ENCODE measurements at places on chromosomes 5 and 9.

DNA sequence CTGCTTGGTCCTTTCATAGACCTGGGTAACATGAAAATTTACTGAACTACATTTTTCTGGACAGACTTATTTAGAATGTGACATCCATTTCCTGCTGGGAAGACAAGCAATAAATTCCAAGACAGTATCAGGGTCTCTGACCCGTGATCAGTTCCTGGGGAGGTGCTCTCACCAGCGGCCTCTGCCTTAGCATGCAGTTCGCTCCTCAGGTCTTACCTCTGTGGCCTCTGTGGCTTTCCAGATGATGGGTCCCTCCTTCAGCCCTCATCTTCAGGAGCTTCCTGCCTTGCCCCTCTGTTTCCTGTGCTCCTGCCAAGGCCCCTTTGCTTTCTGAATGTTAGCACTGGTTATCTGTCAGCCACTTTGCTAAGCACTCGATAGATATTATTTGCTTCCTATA is 66.4 kb downstream of the CMYA5 start:
- no peak for DNase-seq

DNA sequence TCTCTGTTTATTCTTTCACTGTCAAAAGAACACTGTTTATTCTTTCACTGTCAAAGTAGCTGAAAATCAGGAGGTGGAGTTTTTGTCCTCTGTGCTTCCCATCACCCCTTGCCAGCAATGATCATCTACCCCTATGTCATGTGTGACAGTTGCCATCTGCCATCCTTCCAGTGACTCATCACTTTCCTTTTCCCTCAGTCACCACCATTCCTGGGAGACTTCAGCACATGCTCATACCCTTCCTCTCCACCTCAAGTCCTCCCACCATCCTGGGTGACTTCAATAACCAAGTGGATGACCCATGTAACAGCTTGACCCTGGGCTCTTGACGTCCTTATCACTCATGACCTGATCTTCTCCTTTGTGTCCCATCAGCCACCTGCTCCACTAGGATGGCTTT is 43.3 kb upstream of the RASEF start:
- no peak for DNase-seq

- DNase-seq, result no peak
These were observed 247.7 kb upstream of the ANKRD55 start for GRCh38 chr5:56480705-56481427.

- no peak for DNase-seq
These were observed 28.0 kb upstream of the SH3RF2 start for GRCh38 chr5:145908206-145908960.

DNA sequence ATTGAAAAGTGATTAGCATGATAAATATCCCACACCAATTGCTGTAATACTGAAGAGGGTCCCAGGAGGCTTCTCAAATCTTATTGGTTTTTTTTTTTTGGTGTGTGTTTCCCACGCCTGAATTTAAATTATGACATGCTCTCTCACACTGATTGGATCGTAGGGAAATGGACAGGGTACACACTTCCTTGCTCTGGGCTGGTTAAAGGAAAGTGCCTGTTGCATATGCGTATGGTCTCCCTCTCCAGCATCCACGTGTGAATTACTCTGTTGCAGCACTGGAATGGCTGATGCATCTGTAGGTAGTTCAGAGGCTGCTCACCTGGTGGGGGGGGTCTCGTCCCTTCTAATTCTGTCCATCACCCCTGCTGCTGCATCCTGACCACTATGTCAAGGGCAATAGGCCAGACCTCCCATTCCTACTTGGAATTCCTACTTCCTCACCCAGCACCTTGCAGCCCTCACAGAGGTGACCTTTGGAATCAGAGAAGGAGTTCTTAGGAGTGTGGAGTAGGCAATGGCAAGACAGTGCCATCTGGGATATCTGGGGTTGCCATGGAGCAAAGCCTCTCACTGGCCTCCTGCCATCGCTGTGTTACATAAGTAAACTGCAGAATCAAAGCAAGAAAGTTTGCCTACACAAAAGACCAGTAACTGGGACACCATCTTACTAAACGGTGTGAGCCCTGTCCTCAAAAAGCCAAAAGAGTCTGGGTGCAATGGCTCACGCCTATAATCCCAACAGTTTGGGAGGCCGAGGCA is 71.4 kb upstream of the FBXW11 start:
- no peak for DNase-seq

- no peak for DNase-seq
These were observed 5.5 kb upstream of the RUSC2 start for GRCh38 chr9:35484406-35484805.

DNA sequence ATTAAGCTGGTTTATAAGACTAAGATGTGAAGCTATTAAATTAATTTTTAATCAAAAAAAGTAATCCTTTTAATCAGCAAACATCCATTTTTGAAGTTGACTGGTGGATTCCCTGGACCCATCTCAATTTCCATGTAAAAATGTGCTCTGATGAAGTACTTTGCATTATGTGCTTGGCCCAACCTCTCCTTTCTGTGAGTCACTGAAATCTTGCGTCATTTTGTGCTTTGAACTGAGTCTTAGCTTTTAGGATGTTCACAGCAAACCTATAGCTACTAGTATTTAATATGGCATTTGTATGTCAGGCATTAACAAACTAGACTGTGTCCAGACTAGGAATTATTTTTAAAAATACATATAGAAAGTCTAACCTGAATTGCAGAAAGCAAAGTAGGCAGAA is 55.0 kb upstream of the CDH12 start:
- no peak for DNase-seq

- DNase-seq, result no peak
These were observed 116.1 kb upstream of the FSTL4 start for GRCh38 chr5:133728475-133728874.

DNA sequence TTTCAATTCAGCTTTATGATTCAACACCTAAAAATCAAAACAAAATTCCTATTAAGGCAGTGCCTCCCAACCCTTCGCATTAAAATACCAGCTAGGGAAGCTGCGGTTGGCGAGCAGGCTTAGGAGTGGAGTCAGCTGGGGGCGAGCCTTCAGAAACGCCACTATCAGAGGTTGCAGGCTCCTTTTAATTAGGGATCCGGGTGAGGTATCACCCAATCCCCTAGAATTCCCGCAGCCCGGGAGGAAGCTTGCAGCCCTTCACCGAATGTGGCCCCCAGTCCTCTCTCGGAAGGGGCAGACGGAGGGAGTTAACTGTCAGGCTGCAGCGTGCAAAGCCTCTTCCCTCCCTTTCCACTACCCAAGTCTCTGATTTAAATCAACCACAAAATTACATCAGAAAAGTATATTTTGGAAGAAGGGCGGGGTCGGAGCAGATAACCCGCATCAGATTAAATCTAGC is 1.7 kb downstream of the STC2 start:
- no peak for DNase-seq

DNA sequence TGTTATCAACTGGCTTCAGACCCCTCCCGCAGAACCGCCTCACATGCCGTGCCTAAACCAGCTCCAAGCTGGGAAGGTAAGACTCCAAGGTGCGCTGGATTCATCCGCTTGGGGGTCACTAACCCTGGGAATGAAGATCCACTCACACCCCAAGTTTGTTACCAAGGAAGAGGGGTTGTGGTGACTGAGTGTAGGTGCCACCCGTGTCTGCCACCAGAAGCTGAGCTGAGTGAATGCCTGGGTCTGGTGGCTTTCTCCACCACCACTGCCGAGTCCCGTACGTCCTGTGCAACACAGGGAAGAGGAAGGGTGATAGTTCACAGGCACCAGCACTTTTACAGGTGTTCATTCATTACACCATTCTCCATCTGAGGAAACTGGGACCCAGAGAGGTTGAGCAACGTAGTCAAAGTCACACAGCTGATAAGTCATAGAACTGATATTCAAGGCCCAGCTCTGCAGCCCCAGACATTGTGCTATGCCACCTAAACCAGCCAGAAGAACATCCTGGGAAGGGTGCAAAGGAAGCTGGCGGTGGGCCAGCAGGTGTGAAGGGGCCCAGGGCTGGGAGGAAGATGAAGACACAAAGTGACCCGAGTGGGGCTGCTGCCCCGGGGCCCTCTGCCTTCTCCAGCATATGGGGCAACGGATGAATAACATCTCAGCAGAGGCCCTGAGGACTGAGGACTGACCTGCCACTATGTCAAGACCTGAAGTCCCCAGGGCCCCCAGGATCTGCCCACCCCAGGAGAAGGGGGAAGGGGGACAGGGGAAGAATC is 70.9 kb upstream of the PPP1R26 start:
- DNase-seq, result no peak

GRCh38 chr9:101993771-101994170 is 255.3 kb upstream of the GRIN3A start:
- DNase-seq, result no peak

DNA sequence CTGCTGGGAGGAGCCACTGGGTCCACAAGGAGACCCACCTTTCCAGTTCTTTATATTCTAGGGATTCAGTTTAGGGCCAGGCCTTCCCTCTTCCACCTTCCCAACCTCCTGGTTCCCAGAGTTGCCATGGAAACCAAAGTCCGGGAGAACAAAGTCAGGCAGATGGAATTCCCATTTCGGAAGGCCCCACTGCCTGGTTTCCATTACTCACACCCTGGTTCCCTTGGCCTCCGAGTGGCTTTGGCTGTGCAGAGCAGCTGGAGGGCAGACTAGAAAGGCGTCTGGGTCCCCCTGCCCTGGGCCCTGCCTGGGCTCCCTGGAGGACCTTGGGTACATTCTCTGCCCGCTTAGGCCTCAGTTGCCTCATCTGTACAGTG is 136.1 kb downstream of the RGS3 start:
- no peak for DNase-seq

DNA sequence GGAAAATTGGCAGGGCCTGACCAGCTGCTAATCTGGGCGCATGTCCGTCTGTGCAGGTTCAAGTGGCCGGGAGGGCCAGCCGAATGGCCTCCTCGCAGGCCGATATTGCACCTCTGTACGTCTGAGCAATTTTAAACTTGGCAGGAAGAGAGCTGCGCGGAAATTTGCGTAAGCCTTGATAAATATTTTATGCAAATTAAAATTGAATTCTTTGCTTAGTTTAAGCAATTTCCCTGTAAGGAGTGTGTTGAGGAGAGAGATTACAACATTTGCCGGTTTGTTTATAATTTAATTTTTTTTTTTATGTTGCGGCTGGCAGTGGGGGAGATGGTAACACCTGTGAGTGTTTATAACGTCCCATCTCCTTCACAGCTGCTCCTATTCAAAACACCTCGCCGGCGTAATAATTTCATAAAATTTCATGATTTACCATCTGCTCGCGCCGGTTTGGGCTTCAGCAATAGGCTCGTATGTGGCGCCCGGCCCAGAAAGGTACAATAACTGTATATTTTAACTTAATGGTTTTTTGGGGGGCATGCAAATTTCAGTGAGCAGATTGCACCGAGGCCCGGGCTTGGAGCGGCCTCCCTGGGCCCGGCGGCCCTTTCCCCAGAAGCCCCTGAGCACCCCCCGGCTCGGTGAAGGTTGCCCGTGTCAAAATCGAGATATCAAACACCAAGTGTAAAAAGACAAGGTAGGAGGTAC is 269.4 kb upstream of the MVB12B start:
- DNase-seq, result no peak

DNA sequence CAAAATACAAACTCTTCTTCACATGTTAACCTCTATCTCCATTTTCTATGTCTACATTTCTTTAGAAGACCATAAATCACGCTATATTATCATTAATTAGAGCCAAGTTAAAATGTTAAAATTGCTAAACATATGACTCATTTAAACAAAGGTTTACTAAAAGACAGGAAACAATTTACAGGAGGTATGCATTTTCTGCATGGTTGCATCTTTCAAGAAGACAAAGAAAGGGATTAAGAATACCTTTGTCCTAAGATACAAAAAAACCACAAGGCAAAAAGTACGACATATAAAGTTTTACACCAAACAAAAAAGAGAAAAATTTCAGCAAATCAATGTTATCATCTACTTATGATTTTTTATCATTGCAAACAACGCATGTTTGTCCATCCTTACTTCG is 324.4 kb downstream of the PDE4D start:
- DNase-seq, result no peak

- DNase-seq, result no peak
These were observed 1.5 kb downstream of the ST6GALNAC4 start for GRCh38 chr9:127915325-127915752.

DNA sequence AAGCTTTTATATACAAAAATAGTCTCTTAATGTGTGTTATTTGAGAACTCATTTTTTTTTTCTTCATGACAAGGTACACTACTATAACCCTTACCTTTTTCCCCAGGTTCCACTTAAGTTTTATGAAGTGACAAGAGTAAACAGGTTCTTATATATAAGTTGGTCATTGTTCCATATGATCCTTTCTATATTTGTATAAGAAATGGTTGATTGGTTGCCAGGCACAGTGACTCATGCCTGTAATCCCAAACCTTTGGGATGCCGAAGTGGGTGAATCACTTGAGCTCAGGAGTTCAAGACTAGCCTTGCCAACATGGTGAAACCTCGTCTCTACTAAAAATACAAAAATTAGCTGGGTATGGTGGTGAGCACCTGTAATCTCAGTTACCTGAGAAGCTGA is 108.3 kb downstream of the PCSK1 start:
- no peak for DNase-seq

DNA sequence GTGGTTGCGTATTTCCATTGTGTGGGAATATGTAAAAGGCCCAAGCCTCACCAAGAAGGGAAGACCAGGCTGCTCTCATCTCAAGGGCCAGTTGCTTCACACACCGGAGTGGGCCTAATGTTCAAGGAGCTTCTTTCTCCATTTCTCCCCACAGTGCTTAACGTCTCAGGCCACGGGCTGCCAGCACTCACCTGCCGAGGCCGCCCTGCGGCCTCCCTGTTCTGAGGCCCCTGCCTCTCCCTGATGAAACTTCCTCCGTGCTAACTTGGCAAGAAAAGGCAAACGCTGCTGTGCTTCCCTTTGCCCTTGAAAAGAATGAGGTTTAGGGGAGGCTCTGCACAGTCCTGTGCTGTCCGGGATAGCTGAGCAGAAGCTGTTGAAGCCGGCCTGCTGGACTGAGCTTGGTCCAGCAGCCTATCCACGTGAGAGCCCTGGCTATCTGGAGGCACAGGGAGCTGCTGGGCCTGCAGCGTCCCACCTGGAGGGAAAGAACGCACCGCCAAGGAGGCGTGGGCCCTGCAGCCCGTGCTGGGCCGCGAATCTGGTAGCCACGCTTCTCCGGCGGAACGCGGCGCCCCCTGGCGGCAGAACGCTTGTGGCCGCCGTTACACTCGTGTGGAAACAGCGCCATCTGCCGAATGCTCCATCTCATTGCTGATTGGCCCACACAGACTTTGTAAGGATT is 73.5 kb upstream of the PRSS3 start:
- DNase-seq, result peak; percentile 85

All from activated CD4-positive, alpha-beta T cell treated with anti-CD3 and anti-CD28 coated beads, Interleukin-2, amount 50 U/mL, for 24 hours (primary cell).